ENCODE measurements at places on chromosomes 1 and 21.

DNA sequence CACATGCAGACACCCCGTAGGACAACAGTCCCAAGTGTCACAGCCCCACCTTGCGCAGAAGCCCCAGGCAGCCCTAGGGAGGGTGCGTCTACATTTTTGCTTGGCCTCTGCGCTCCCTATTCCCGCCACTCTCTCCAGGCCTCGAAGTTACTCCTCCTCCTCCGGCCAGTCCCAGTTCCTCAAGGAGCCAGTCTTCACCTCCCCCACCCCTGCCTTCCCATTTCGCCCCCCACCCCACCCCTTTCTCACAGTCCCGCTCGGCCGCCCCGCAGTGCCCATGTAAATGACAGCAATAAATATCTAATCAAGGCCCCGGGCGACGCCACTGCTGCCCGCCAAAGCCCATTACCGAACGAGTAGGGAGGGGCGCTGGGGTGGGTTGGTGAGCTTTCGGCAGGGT is 3.2 kb downstream of the DMBX1 start:
- DNase-seq, result no peak

DNA sequence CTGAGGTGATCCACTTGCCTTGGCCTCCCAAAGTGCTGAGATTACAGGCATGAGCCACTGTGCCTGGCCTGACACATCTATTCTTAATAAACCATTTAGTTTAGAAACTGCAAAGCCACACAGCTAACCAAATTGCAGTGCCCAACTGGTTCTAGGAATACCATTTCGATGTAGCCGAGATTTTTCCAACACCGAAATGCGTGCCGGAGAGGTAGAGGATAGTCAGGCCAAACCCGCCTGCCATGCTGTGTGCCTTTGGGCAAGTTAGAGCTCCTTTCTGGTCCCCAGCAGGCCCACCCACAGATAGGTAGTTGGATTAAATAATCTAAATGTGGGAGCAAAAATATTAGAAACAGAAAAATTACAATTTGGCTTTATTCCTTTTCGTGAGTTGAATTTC is 254.4 kb downstream of the FOXD2 start:
- DNase-seq, result no peak

GRCh38 chr1:33346533-33346926 is 25.6 kb upstream of the A3GALT2 start:
- DNase-seq, result no peak

- no peak for DNase-seq
These were observed 159.0 kb upstream of the KCNJ15 start for GRCh38 chr21:38097789-38098188.

DNA sequence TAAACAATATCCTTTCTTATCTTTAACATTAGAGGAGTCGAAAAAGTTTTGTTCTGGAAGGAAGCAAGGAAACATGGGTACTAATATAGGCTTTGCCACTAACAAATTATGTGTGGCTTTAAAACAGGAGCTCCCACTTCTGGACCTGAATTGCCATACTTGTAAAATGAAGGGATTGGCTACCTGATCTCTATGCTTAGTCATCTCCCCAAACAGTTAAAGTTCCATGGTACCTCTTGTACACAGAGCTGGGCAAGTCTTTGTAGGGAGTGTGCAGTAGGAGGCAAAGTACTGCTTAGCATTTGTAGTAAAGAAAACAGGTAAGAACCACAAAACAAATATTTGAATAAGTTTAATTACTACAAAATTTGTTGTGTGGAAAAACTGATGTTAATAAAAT is 81.3 kb downstream of the MAST2 start:
- no peak for DNase-seq

DNA sequence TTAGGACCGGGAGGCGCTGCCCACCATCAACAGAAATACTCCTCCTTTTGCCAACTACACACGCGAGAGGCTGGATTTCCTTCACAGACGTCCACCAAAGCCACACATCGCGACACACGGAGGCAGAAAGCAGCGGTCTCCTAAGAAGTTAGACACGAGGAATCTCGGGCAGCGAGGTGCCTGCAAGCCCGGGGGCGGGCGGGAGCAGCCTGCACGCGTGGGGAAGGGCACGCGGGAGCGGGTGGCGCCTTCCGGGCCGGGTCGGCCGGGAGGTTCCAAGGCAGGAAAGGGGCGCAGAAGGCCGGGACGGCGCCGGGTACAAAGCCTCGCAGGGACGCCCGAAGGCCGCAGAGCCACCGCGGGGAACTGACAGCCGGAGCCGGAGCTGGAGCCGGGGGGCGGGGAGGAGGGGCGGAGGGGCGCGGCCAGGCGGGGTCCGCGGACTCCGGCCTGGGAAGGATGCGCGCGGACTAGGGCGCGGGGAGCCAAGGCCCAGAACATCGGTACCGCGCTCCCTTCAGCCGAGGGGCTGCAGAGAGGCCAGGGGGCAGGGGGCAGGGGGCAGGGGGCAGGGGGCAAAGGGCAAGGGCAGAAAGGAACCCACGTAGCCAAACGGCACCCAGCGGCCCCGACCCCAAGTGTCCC is 722 bp downstream of the NPHP4 start:
- peak; percentile 49 for DNase-seq

- DNase-seq, result no peak
These were observed 682 bp upstream of the RWDD3 start for GRCh38 chr1:95233319-95233736.

DNA sequence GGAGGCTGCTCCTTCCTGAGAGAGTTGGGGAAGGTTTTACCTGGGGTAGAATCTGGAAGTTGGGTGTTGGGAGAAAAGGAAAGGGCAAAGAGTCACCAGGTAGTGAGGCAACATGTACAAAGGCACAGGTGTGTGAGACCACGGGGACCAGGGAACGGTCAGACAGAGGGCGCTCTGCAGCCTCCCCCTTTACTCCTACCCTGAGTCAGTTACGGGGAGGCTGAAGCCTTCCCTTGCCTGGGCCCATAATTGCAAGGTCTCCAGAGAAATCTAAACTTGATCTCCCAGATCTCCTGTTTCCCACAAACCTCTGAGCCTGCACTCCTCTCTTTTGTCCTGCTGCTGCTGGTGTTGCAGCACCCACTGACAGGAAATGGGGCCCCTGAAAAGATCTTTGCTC is 22.0 kb downstream of the CCN1 start:
- DNase-seq, result no peak

- DNase-seq, result no peak
These were observed 176.5 kb upstream of the HOOK1 start for GRCh38 chr1:59638231-59638711.

DNA sequence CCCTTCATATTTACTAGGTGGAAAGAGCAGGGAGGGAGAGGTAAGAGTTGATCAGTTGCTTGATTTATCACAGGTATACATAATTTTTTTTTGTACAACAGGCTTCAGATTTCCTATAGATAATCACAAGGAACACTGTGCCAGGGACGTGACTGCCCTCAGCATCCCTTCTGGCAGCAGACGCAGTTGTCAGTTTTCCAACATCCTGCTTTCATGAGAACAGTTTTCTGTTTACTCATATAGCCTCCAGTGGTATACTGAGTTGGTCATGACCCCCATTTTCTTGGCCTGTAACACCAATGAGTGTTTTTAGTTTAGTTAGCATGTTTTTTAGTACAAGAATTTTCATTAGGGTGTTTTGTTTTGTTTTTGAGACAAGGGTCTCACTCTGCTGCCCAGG is 37.9 kb upstream of the PTPRF start:
- no peak for DNase-seq

GRCh38 chr1:225835856-225836255 is 25.9 kb downstream of the EPHX1 start:
- DNase-seq, result no peak

DNA sequence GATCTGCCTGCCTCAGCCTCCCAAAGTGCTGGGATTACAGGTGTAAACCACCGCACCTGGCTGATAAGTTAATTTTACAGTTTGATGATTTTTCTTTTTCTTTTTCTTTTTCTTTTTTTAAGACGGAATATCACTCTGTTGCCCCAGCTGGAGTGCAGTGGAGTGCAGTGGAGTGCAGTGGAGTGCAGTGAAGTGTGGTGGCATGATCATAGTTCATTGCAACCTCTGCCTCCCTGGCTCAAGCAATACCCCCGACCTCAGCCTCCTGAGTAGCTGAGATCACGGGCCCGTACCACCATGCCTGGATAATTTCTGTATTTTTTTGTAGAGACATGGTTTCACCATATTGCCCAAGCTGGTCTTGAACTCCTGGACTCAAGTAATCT is 84.4 kb upstream of the CXADR start:
- no peak for DNase-seq

DNA sequence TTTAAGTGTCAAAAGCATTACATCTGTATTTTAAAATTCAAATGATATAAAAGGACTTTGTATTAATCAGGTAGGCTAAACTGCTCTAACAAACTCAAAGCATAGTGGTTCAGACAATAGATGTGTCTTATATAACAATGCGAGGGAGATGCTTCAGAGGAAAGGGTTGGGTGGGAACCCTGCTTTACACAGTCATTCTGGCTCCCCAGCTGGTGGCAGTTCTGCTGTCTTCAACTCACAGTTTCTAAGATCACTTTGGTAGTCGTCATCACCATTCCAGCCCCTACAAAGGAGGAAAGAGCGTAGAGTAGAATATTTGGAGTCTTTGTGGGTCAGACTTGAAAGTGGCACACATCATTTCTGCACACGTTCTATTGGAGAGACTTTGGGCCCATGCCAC is 4.2 kb downstream of the PTGFRN start:
- no peak for DNase-seq

- no peak for DNase-seq
These were observed 4.8 kb downstream of the TCHH start for GRCh38 chr1:152110365-152110859.

DNA sequence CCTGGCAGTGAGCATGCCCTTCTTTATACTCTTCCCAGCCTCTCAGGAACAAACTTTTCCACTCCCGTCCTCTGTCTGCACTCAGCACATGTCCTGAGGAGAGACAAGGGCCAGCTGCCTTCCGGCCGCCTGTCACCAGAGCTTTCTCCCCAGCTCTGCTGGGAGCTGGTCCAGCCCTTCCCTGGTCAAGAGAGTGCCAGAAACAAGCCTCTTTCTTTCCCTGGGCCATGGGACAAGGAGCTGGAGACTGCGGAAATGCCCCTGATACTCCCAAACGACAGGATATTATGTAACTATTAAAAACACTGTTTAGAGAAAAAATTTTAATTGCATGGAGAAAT is 10.4 kb downstream of the LAMB3 start:
- no peak for DNase-seq

DNA sequence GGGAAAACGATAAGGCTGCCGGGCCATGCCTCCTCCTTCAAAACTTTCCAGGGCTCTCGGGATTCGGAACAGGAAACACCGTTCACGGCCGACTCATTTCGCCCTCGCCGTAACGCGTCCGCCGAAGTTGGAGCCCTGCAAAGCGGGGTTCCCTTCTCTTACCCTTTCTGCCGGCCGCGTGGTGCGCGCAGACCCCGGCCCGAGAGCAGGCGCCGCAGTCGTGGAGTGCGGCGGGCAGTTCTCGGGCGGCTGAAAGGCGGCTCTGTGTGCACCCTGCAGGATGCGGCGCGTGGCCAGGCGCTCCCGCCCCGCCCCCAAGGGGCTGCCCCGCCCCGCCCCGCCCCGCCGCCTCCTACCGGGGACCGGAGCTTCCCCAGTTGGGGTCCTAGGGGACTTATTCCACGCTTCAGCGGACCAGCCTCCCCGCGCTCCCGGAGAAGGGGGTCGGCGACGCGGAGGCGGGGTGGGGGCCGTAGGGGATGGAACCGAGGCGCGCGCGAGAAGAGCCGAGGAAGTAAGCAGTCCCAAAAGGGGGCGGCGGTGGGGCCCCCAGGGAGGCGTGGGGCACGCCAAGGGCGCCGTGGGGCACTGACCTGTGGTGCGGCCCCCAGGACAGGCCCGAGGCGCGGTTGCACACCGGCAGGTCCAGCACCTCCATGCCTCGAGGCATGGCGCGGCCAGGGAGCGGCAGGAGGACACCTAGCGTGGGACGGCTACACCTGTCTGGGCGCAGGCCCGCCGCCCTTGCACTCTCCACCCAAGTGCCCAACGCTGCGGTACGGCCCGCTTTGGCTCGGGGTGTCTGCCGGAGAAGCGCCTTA is at the start of gene MCOLN2:
MCOLN2 (minus strand) TSS at position 268 of the 821 bp plus-strand sequence; CDS start at position 27, 241 bp downstream.
- DNase-seq, result peak; percentile 70

GRCh38 chr1:201016211-201016651 is 7.3 kb downstream of the KIF21B start:
- no peak for DNase-seq

- peak; percentile 66 for DNase-seq
These were observed 2.2 kb upstream of the ARHGAP30 start for GRCh38 chr1:161071886-161072371.

- DNase-seq, result no peak
These were observed 18.0 kb downstream of the DLGAP3 start for GRCh38 chr1:34911465-34911864.

- peak; percentile 76 for DNase-seq
These were observed 10.7 kb downstream of the CLCNKA start for GRCh38 chr1:16032388-16033102.

DNA sequence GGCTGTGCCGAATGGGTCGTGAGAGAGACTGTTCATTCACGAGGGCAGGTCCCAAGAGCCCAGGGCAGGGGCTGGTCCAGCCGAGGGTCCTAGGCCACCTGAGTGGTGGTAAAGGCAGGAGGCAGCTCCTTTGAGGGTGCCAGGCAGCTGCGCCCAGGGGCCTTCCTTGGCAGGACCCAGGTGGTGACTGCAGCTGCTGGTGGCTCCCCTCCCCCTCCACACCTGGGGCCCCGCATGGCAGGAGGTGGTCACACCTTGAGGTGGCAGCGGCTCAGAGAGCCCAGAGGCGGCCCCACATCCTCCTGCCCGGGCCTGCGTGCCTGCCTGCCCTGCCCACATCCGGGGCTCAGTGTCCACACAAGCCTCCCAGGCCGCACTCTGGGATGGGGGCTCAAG is 9.8 kb upstream of the PLCH2 start:
- DNase-seq, result no peak

DNA sequence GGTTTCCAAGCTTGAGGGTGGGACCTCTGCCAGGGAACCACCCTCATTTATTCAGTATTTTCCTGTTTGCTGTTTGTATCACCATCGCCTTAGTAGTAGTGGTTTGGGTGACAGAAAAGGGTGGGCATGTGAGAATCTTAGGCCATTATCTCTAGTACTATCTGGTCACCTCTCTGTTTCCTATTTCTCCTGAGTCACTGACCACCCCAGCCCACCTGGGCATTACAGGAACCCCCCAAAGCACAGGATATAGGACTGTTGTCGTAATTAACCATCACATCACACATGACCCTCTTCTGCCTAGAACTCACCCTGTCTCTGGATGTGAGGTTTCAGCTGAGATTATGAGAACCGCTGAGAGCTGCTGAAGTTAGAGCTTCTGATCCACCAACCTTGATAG is 60.4 kb downstream of the IL23R start:
- no peak for DNase-seq
